ENCODE measurements at places on chromosomes 5 and 9. TPM values are rescaled to one million over a fixed set of nuclear protein-coding genes. Genes with fewer than 3 reads are reported as not detected.

TBC1D9B gene
- 99.4 TPM for total RNA-seq

SH3PXD2B gene
- 0.28 TPM for total RNA-seq

- DNase-seq = no peak
Observed at GRCh38 chr5:79640571-79641055, 28.4 kb downstream of the TENT2 start.

DNA sequence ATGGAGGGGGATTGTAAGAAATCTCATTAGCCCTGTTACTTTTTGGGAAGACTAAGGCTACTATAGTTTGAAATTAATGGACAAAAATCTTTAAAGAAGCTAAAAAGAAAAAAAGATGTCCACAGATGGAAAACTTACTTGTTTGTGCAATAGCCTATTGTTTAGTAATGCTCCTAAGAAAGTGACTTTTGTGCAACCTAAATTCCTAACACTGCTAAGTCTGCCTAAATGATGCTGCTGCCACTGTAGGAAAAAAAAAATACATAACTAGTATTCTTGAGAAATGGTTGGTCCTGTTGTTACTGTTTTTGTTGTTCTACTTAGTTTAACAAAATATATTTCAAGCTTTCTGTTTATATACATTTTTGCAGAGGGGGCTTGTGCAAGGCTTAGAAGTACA is 108.2 kb upstream of the NR3C1 start:
- DNase-seq = no peak

- DNase-seq = no peak
Observed at GRCh38 chr9:92189782-92190535, 74.7 kb upstream of the SPTLC1 start.
